ENCODE measurements at places on chromosomes 6 and 20. TPM values are rescaled to one million over a fixed set of nuclear protein-coding genes. Genes with fewer than 3 reads are reported as not detected.

Gene BLCAP
- 46.4 TPM for total RNA-seq

Gene TAAR5
- not detected for total RNA-seq

Gene GABRR1
- not detected for total RNA-seq

Gene TRIM15
- not detected for total RNA-seq

Gene C6orf52
- 2.9 TPM for total RNA-seq

Gene SIRPB1
- 0.62 TPM for total RNA-seq

Gene MAS1
- not detected for total RNA-seq

- no peaks in the 10 kb centered on the region for H3K4me1 ChIP-seq
- H3K36me3 ChIP-seq, result no peaks in the 10 kb centered on the region
- no peaks in the 10 kb centered on the region for H3K27me3 ChIP-seq
- no peak for DNase-seq
- no peak overlapping the region for H3K27ac ChIP-seq
Observed at GRCh38 chr20:13046409-13046808, 37.6 kb downstream of the SPTLC3 start.

GRCh38 chr6:107121964-107122495 lies 6.7 kb upstream of the BEND3 start:
- H3K4me3 ChIP-seq, result no peak overlapping the region
- H3K4me1 ChIP-seq, result peaks cover 11% of the 10 kb centered on the region
- H3K27ac ChIP-seq, result no peak overlapping the region
- H3K36me3 ChIP-seq, result no peaks in the 10 kb centered on the region
- no peaks in the 10 kb centered on the region for H3K27me3 ChIP-seq

DNA sequence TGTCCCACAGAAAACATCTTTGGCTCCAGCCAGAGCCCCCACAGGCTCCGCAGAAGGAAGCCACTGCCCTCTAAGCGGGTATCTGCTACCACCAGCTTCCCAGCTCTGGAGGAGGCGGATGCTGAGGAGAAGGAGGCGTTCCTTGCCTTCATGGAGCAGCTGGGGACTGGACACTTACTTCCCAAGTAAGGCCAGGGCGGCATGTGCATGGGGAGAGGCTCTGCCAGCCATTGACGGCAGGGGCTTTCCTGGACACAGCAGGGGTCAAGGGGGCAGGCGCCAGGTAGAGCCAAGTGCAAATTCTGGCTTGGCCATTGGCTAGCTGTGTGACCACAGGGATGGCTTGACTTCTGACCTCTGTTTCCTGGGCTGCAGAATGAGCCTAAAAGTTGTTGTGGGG lies 17.8 kb downstream of the RAB44 start:
- no peaks in the 10 kb centered on the region for H3K27me3 ChIP-seq
- H3K36me3 ChIP-seq, result no peaks in the 10 kb centered on the region
- H3K4me3 ChIP-seq, result no peak overlapping the region
- H3K4me1 ChIP-seq, result no peaks in the 10 kb centered on the region
- no peak overlapping the region for H3K27ac ChIP-seq

DNA sequence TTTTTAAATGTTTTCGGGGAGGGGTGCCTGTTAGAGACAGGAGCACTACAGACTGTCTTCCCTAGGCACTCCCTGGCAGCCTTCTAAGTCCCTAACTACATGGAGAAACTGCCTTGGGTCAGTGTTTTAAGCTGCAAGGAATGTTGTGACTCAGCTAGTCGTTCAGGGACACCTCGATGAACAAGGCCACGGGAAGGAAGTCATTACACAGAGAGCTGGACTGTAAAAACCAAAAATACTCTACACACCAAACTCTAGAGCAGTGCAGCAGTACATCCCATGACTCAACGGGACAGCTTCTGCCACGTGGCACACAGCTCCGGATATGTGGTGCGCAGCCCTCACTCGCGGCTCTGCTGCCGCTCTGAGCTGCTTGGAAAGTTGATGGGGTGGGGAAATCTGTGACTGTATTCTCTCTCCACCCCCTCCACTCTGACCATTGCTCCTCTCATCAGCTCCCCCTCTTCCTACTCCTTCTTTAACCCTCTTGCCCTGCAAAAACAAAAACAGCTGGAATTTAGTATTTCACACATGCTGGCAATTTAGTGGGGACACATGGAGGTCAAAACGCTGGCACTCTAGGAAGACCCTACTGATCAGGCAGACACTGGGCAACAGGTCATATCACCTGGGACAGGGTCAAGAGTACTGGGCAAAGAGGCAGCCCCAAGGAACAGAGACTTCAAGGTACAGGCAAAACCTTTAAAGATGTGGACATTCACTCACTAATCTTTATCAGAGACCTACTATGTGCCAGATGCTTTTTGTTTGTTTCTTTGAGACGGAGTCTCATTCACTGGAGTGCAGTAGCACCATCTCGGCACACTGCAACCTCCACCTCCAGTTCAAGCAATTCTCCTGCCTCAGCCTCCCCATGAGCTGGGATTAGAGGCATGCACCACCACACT lies 10.9 kb upstream of the LPIN3 start:
- H3K36me3 ChIP-seq, result no peaks in the 10 kb centered on the region
- no peak for DNase-seq
- H3K27me3 ChIP-seq, result no peaks in the 10 kb centered on the region
- no peaks in the 10 kb centered on the region for H3K4me1 ChIP-seq

- H3K36me3 ChIP-seq, result no peaks in the 10 kb centered on the region
- no peaks in the 10 kb centered on the region for H3K27me3 ChIP-seq
- no peaks in the 10 kb centered on the region for H3K4me1 ChIP-seq
- no peak for DNase-seq
- no peak overlapping the region for H3K27ac ChIP-seq
Observed at GRCh38 chr6:87341899-87342298, 2.7 kb upstream of the C6orf163 start.

GRCh38 chr20:48919882-48920526 lies 1.5 kb upstream of the ARFGEF2 start:
- H3K27ac ChIP-seq, result no peak overlapping the region
- no peaks in the 10 kb centered on the region for H3K27me3 ChIP-seq
- no peak overlapping the region for H3K4me3 ChIP-seq
- peaks cover 9% of the 10 kb centered on the region for H3K4me1 ChIP-seq

- H3K27me3 ChIP-seq, result no peaks in the 10 kb centered on the region
- H3K36me3 ChIP-seq, result no peaks in the 10 kb centered on the region
- no peak for DNase-seq
Observed at GRCh38 chr20:49969946-49970345, 12.8 kb upstream of the SNAI1 start.

GRCh38 chr6:138832182-138832581 lies 36.3 kb downstream of the ECT2L start:
- no peaks in the 10 kb centered on the region for H3K27me3 ChIP-seq
- no peak for DNase-seq
- no peaks in the 10 kb centered on the region for H3K36me3 ChIP-seq
- H3K4me1 ChIP-seq, result no peaks in the 10 kb centered on the region
- H3K27ac ChIP-seq, result no peak overlapping the region
- no peak overlapping the region for H3K4me3 ChIP-seq

GRCh38 chr6:132087391-132087790 lies 136.2 kb upstream of the CCN2 start:
- H3K36me3 ChIP-seq, result no peaks in the 10 kb centered on the region
- no peak for DNase-seq
- no peaks in the 10 kb centered on the region for H3K4me1 ChIP-seq

DNA sequence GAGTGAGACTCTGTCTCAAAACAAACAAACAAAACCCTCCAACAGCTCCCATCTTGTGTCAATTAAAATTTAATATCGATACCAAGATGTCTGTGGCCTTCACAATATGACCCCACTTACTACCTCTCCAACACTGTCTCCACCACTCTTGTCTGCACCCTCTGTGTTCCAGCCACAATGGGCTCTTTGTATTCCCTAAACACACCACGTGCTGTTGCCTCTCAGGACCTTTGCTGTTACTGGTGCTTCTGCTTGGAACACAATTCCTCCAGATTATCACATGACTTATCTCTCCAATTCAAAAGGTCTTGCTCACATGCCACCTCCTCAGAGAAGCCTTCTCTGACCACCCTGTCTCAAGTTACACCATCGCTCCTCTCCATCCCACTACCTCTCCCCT lies 6.0 kb upstream of the HCK start:
- no peaks in the 10 kb centered on the region for H3K36me3 ChIP-seq
- no peaks in the 10 kb centered on the region for H3K4me1 ChIP-seq
- DNase-seq, result no peak
- H3K27me3 ChIP-seq, result peaks cover 29% of the 10 kb centered on the region
- H3K4me3 ChIP-seq, result no peak overlapping the region

DNA sequence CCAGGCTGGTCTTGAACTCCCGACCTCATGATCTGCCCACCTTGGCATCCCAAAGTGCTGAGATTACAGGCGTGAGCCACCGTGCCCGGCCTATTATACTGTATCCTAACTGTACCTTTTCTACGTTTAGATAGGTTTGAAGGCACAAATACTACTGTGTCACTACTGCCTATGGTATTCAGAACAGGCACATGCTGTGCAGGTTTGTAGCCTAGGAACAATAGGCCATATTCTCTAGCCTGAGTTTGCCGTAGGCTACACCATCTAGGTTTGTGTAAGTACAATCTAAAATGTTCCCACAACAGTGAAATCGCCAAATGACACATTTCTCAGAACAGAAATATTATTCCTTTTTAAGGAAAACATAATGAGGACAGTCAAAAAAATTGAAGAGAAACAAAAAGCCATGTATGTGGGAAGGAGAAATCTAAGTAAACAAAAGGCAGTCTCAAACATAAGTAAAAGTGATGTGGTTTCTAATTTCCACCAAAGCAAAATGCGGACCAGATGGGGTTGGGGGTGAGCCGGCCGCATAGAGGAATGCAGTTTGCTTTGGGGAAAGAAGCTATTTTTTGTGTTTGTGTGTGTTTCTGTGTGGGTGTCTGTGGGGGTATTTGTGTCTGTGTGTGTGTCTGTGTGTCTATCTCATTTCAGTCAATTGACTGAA lies 192.6 kb upstream of the SALL4 start:
- peak; percentile 14 for DNase-seq
- H3K36me3 ChIP-seq, result no peaks in the 10 kb centered on the region
- peak overlapping the region; percentile 21 for H3K27ac ChIP-seq
- H3K27me3 ChIP-seq, result no peaks in the 10 kb centered on the region
- peaks cover 5% of the 10 kb centered on the region for H3K4me1 ChIP-seq
- no peak overlapping the region for H3K4me3 ChIP-seq
